ENCODE measurements at places on chromosomes 2 and 18.

- peak; percentile 73 for DNase-seq
Observed at GRCh38 chr2:197378494-197379307, 56.1 kb downstream of the SF3B1 start.

GRCh38 chr18:62618735-62619134 is 95.9 kb downstream of the ZCCHC2 start:
- DNase-seq = no peak

GRCh38 chr2:97011977-97012569 is 25.7 kb upstream of the FAM178B start:
- DNase-seq = no peak

DNA sequence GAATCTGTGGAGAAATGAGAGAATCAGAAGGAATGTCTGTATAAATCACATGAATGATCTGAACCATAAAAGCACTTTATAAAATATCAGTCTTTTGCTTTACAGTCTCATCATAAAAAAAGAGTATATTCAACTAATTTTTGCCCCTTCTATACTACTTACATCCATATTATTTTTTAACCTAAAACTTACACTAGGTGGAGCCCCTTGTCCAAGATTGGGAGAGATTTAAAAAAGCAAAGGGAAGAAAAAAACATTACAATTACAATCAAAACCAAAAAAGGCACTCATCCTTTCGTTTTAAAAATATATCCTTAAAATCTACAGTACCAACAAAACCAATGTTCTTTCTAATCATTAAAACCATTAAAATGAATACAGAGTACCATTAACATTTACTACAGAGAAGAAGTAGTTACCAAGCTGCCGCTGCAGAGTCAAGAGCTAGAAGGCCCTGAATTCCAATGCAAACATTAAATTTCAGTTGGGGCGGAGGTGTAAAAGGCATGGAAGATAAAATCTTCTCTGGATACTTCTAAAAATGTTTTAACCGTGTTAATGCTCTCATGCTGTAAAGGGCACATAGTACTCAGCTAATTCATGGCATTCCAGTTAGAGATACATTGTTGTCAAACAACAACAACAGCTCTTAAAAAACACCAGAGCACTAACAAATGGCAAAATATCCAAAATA is 56.7 kb upstream of the EPB41L3 start:
- no peak for DNase-seq

DNA sequence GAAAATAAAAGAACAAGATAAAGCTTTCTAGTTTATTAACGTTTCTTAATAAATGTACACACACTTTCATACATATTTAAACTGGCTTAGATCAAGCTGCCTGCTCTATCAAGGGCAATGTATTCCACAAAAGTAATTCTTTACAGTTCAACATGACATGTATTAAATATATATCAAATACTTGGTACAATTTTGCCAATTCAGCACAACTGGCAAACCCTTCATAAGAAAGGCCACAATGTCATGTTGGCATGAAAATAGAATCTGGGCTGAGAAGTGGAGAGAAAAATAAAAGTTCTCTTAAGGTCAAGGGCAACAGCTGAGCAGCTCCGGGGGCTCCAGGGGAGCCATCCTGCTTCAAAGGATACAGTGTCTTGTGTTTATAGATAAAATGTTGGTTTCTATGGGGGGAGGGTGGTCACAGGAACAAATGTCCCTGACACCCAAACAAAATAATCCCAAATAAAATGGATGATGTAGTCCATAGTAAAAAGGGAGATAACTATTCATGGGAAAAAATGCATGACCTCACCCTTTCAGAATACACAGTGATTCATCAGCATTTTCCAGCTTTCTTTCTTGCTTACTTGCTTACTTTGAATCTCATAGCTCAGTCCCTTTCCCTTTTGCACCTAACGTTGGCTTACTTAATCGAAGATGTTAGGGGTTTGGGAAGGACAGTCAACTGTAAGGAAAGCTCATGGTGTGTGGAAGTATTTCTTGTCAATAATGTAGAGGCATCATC is 494.9 kb downstream of the NYAP2 start:
- no peak for DNase-seq
